Bronchus fibroblast of lung (primary cell): ENCODE measurements at places on chromosomes 5 and 9. TPM values are rescaled to one million over a fixed set of nuclear protein-coding genes. Genes with fewer than 3 reads are reported as not detected.

The STING1 gene
- total RNA-seq: 51.0 and 51.4 TPM in 2 replicates

The CDH9 gene
- not detected in 2 replicates for total RNA-seq

The CD72 gene
- 0.50 and 1.0 TPM in 2 replicates for total RNA-seq

The FCHSD1 gene
- total RNA-seq: 18.3 and 19.0 TPM in 2 replicates
